ENCODE measurements at places on chromosomes 6 and 20. TPM values are rescaled to one million over a fixed set of nuclear protein-coding genes. Genes with fewer than 3 reads are reported as not detected.

- DNase-seq: no peak
These were observed 64.6 kb upstream of the PIM1 start for GRCh38 chr6:37105148-37106050.

DNA sequence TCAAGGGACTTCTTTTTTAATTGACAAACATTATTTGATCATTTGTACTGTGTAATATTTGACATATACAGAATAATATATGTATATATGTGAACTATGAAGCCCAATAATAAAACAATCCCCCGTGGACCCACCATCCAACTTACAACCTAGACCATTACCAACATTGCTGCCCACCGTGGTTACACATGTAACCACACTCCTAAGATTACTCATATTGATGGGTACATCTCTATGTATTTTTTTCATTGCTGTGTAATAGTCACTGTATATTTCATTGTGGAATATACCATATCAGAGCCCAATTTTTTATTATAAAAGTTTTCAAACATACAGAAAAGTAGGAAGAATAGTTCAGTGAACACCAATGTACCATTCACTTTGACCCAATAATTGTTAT lies 94.3 kb downstream of the RTN4IP1 start:
- no peak for DNase-seq

- peak; percentile 41 for DNase-seq
These were observed 67.9 kb downstream of the NCOA7 start for GRCh38 chr6:125858427-125859320.

DNA sequence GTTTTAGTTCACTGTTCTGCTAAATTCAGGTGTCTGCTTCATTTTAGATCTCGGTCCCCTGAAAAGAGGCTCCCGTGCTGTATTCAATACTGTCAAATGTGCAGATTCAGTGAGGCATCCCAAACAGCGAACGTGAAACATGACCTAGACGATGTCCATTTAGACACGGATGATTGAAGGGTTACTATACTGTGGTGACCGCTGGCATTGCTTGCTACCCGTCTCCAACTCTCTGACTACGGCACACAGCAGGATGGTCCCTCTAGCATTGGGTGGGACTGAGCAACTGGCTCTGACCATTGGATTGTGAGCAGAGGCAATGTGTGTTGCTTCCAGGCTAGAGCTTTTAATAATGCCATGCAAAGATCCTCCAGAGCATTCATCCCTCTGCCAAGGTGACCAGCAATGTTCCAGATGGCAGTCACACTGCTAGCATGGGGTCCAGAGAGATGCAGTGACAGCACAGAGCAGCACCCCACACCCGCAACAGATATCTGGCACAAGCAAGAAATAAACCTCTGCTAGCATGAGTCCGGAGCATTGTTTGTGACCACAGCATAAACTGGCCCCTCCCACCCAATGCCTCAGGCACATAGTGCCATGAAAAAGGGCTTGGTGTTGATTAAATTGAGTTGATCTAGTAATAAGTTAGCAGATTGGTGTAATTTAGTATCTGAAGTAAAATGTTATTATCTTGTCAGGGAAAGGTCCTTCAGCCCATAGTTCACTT lies 9.0 kb downstream of the METTL24 start:
- no peak for DNase-seq

- DNase-seq: no peak
These were observed 1310.5 kb upstream of the CITED2 start for GRCh38 chr6:140684776-140685550.

DNA sequence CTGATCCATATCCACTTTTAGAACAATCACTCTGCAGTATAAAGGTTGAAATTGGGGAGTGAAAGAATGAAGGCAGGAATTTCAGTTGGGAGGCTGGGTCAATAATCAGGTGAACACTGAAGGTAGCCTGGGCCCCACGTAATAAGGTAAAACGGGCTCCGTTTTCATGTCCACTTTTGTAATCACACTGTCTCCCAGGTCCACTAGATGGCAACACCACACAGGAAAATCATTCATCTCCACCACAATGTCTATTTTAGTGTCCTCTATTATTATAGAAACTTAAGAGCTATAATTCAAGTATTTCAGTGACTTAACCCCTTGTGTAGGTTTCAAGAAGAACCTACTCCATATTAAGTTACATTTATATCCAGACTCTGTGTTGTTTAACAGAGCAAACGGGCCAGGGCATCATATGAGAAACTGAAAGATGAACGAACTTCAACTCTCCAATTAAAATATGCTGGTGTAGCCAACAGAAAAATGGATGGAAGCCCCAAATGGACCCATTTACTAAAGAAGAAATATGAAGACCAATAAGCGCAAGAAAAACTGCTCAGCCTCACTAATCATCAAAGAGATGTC lies 45.9 kb upstream of the MC3R start:
- DNase-seq: no peak

- peak; percentile 76 for DNase-seq
These were observed 152.7 kb downstream of the DLL1 start for GRCh38 chr6:170137911-170138910.

- no peak for DNase-seq
These were observed 31.4 kb downstream of the PRDM1 start for GRCh38 chr6:106117579-106117978.

- no peak for DNase-seq
These were observed 19.5 kb downstream of the TMEM151B start for GRCh38 chr6:44289726-44290260.

- no peak for DNase-seq
These were observed 166.7 kb downstream of the CDH26 start for GRCh38 chr20:60124776-60125381.

- peak; percentile 30 for DNase-seq
These were observed 252.8 kb downstream of the CDH26 start for GRCh38 chr20:60210779-60211617.

GRCh38 chr6:16402581-16402900 lies 164.2 kb downstream of the GMPR start:
- DNase-seq: no peak

EMILIN3 gene
- 1.0 TPM for total RNA-seq

- DNase-seq: no peak
These were observed 56.3 kb upstream of the EYA4 start for GRCh38 chr6:133184798-133185372.

DNA sequence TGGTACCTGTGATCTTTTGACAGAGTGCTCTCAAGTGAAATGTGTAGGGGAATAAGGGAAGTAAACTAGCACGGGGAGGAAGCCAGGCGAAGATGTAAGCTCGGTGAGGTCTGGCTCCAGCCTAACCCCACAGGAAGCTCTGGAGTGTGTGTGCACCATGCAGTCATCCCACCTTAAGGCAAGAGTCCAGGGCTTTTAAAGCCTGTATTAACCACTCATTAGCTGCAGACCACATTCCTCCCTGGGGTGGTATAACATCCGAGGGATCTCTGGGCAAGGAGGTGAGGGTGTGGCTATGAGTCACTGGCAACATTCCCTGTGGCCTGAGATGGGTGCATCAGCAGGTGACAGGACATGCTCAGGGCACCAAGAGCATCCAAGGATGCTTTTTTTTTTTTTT lies 12.5 kb upstream of the RANBP9 start:
- no peak for DNase-seq

- no peak for DNase-seq
These were observed 44.6 kb upstream of the IL17A start for GRCh38 chr6:52141596-52141995.

DNA sequence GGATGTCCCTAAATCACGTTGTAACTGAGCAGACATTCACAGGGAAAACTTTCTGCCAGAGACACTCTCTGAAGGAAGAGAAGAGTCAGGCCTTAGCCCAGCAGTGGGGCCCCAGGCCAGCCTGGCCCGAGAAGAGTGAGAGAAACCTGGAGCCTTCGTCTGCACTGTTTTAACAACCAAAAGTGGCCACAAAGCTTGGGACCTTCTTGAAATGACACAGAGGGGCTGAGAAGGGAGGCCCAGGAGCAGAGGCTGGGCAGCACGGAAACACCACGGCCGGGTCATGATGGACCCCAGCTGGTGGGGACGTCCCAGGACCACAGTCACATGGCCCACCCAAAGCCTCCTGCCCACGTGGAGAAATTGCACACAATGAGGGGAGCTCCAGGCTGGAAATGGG lies 126.8 kb upstream of the THBS2 start:
- DNase-seq: no peak

OR2B2 gene
- total RNA-seq: not detected

DNA sequence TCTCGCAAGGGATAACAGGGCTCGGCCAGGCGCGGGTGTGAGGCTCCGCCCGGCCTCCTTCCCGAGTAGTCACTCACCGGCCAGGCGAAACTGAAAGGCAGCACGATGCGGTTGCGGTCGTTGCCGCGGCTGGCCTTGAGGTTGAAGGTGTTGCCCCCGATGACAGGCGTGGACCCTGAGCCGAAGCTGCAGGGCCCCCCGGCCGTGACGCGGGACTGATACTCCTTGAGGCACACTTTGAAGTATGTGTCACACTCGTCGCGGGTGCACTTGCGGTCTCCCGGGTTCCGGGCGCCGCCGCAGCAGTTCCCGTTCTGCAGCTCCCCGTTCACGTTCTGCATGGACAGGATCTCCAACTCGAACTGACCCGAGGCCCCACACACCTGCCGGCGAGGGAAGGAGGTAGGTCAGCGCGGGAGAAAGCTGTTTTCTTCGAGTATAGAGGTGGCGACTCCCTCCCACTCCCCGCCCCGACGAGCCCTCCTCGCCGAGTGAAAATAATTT lies 1.1 kb downstream of the JAG1 start:
- DNase-seq: no peak

NOTCH4 gene
- total RNA-seq: 10.4 TPM

DNA sequence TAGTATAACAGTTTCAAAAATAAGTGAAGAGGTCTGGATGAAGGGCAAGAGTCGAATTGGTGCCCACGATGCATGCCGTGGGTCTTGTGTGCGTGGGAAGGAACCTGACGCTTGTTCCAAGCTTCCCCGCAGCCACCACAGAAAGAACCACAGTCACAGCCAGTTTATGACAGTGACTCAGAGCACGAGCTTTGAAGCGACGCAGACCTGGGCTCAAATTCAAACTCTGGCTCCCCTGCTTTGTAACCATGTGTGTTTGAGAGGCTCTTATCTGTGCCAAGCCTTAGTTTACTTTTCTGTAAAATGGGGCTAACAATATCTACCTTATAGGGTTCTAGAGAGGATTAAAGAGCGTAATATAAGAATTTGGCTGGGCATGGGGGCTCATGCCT lies 65.5 kb downstream of the SYNJ2 start:
- no peak for DNase-seq

EDN1 gene
- total RNA-seq: 17.1 TPM

SPAG4 gene
- not detected for total RNA-seq

USP49 gene
- 2.3 TPM for total RNA-seq

DNA sequence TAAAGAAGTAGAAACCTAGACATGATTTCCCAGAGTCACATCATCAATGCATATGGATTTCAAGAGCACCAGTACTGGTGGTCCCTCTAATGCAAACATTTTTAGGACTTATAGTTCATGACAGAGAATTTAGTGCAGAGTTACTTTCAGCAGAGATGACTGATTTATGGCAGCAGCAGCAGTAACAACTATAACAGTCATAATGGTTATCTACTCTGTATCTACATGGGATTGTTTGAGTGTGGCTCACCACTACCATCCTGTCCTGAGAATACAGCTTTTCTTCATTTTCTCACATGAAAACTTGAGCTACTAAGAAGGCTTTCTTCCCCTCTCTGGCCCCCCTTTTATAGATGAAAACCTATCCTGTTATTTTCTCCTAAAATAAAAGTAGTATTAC lies 128.5 kb upstream of the ENPP5 start:
- DNase-seq: no peak

AKAP12 gene
- total RNA-seq: 29.9 TPM

SYCP2 gene
- total RNA-seq: 1.9 TPM

DNA sequence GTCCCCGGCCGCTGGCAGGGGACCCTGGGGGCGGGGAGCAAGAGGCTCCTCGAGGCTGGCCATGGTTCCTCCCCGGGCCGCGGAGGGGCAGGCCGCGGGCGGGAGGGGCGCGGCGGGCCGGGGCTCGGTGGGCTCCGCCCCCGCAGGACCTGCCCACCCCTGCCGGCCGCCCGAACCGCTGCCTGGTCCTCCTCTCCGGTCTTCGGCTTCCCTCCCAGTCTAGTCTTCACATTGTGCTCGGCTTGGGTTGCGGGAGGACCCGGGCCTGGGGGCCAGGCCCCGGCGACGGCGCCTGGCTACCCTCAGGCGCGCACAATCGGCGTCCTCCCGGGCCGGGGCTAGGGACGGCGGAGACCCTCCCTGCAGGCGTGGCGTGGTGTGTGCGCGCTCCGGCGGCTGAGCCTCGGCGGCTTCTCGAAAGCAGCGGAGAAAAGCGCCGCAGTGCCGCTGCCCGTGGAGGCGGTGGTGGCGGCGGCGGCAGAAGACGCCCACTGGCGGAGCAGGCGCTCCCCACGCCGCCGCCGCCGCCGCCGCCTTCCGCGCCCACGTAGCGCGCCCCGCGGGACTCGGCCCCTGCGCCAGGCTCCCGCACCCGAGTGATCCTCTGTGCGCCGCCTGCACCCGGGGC lies at the start of gene PDE10A:
TSS of gene PDE10A (minus strand) at position 493 of the 628 bp plus-strand sequence. CDS start at position 63, 430 bp downstream.
- no peak for DNase-seq

DNA sequence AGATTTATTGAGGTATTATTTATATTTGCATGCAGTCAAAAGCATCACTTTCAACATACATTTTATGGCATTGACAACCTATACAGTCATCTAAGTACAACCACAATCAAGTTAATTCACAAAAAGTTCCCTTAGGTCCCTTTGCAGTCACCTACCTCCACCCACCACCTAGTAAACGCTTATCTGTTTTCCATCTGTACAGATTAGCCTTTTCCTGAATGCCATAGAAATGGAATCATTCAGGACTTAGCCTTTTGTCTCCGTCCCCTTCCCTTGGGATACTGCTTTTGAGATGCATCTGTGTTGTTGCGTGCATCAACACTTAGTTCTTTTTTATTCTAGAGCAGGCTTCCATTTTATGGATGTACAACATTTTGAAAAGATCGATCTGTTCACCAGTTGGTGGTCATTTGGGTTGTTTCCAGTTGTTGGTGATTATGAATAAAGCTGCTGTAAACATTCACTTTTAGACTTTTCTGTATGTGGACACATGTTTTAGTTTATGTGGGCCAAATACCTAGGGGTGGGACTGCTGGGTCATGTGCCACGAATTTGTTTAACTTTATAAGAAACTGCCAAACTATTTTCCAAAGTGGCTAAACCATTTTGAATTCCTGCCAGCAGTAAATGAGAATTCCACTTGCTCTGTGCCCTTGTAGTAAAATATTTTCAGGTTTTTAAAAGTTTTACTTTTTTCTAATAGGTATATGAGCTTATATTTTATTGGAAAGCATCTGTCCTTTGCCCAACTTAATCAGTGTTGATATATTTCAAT lies 17.6 kb upstream of the IFNGR1 start:
- no peak for DNase-seq

DNA sequence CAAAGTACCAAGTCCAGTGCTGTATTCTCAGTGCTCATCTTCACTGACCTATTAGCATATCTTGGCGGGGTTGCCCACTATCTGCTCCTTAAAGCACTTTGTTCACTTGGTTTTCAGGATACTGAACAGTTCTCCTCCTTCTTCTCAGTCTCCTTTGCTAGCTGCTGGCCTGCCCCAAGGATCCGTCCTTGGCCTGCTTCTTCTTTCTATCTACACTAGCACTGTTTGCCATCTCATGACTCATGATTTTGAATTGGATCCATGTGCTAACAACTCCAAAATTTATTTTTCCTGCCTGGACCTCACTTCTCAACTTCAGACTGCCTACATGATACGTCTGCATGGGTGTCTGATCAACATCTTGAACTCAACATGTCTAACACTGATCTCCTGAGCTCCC lies 15.5 kb downstream of the TPD52L1 start:
- DNase-seq: no peak

GRCh38 chr20:19021406-19022117 lies 190.9 kb upstream of the SLC24A3 start:
- peak; percentile 8 for DNase-seq

- DNase-seq: no peak
These were observed 5.5 kb upstream of the DLL1 start for GRCh38 chr6:170296423-170296745.

- DNase-seq: no peak
These were observed 203.6 kb upstream of the RNF217 start for GRCh38 chr6:124758663-124759062.

All from lower leg skin (tissue), 4 donors.